ENCODE measurements at places on chromosomes 4 and X. TPM values are rescaled to one million over a fixed set of nuclear protein-coding genes. Genes with fewer than 3 reads are reported as not detected.

GRCh38 chrX:43939187-43939926 lies 33.8 kb downstream of the NDP start:
- no peak overlapping the region for H3K27ac ChIP-seq
- no peaks in the 10 kb centered on the region for H3K27me3 ChIP-seq
- no peaks in the 10 kb centered on the region for H3K36me3 ChIP-seq
- H3K4me1 ChIP-seq, result no peaks in the 10 kb centered on the region

GRCh38 chr4:145177906-145178538 lies 2.4 kb downstream of the OTUD4 start:
- peaks cover 12% of the 10 kb centered on the region for H3K36me3 ChIP-seq
- peak overlapping the region; percentile 95 for H3K4me3 ChIP-seq
- DNase-seq, result no peak

NPNT gene
- not detected for total RNA-seq

MAGEA8 gene
- not detected for total RNA-seq

GABRB1 gene
- not detected for total RNA-seq
